T-helper 9 cell (primary cell): ENCODE measurements at places on chromosomes 3 and 15.

DNA sequence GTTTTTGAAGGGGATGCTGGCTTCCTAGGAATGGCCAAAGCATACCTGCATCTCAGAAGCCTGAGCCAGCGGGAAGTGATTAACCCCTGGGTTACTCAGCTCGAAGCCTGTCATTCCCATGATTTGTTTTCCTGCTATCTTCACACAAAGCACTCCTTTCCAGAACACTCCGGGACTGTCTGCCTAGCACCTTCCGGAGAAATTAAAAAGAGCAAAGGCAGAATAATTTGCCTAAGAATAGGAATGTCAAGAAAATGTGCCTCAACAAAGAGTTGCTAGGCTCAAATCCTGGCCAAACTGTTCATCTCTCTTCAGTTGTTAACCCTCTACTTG, 34.1 kb downstream of the TPM1 start:
- DNase-seq = no peak

DNA sequence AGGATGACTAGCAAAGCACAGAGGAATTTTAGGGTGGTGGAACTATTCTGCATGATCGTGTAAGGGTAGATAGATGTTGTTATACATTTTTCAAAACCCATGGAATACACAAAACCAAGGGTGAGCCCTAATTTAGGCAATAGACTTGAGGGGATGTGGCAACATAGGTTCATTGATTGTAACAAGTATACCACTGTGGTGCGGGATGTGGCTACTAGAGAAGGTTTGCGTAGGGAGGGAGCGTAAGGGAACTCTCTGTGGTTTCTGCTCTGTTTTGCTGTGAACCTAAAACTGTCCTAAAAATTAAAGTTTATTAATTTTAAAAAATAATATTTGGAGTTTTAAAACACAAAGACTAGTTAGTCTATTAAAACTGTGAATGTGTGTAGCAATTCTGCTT, 202.8 kb downstream of the PLCL2 start:
- no peak for DNase-seq

DNA sequence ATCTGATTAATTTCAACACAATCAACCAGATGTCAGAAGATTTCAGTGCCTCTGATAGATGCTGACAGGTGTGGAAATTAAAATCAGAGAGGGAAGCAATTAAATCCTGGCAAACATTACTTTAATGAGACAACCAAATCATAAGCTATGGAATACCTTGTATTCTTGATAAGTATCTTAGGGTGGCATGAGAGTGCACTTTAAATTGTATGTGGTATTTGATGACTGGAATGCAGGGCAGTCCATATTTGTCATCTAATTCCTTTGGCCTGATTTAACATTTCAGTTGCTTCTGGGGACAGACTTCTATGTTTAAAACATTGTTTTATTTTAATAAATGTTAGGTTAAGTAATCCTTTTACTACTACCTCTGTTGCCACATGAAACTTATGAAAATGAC, 184.1 kb downstream of the LPP start:
- DNase-seq = no peak

DNA sequence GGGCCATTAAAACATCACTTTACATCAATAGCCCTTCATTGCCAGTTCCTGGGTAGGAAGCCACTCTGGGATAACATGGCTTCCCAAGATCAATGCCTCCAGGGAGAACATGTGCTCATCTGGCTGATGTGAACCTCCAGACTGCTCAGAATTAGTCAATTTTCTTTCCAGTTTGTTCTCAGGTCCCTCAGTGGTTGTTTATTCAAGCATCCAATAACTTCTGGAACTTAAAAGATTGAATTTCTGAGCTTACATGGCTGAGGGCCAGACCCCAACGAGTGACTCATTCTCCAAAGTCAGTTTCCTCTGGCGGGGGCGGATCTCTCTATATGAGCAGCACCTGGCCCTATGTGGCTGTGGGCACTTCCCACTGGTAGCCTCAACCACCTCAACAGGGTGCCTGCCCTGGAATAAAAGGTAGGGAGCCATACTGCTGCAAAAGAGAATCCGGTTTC, 34.0 kb downstream of the LYZL4 start:
- no peak for DNase-seq

DNA sequence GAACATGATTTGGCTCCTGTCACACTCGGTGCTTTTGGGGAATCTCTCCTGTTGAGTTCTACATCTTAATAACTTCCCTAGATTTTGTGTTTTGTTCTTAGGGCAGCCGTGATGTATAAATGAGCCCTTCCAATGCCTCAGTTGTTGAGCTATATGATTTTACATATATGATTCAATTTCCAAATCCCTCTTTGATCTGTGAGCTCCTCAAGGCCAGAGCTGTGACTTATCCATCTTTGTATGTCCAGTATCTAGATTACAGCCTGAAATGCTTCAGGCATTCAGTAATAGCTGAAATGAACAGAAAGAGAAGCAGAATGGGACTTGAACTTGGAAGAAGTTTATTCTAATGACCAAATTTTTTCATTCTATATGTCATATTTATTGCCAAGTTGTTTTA, 26.6 kb downstream of the CGGBP1 start:
- DNase-seq = no peak
